ENCODE measurements at places on chromosomes 5 and 9. TPM values are rescaled to one million over a fixed set of nuclear protein-coding genes. Genes with fewer than 3 reads are reported as not detected.

- DNase-seq, result no peak
Measured at GRCh38 chr5:172769342-172769615, 1.7 kb downstream of the DUSP1 start.

DNA sequence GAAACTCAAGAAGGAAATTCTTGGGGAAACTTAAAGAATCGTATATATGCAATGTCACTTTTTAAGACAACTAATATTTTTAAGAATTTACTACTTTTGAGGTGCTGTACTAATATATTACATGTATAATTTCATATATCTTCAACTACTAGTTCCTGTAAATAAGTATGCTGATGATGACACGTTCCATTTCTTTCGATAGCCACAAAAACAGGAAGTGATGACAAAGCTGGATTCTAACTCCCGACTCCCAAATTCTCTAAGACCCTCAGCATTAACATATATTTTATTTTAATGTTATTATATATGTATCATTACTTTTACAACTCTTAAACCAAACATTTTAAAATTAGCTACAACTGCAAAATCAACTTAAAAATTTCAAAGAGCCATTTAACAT, 74.8 kb downstream of the STK32A start:
- no peak for DNase-seq

DNA sequence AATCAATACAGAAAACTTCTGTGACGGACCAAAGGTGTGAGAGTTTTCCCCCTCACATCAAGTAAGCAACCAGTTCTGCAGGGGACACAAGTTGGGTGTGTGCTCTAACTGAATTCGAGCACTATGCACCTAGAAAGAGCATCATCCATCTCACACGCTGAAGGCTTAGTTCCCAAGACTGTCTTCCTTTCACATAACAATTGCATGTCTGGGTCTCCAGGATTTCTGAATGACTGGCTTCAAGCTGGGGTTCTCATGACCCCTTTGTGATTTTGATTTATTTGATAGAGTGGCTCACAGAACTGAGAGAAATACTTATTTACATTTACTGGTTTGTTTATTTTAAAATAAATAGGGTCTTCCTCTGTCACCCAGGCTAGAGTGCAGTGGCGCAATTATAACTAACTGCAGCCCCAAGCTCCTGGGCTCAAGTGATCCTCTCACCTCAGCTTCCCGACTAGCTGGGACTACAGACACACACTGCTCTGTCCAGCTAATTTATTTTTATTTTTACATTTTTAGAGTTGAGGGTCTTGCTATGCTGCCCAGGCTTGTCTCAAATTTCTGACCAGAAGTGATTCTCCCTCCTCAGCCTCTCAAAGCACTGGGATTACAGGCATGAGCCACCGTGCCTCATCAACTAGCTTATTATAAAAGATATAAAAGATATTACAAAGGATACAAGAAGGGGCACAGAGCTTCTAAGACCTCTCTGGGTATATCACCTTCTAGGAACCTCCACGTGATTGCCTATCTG, 316.7 kb upstream of the CDH12 start:
- DNase-seq, result no peak

GRCh38 chr5:79983618-79984017, 7.4 kb downstream of the MTX3 start:
- no peak for DNase-seq

DNA sequence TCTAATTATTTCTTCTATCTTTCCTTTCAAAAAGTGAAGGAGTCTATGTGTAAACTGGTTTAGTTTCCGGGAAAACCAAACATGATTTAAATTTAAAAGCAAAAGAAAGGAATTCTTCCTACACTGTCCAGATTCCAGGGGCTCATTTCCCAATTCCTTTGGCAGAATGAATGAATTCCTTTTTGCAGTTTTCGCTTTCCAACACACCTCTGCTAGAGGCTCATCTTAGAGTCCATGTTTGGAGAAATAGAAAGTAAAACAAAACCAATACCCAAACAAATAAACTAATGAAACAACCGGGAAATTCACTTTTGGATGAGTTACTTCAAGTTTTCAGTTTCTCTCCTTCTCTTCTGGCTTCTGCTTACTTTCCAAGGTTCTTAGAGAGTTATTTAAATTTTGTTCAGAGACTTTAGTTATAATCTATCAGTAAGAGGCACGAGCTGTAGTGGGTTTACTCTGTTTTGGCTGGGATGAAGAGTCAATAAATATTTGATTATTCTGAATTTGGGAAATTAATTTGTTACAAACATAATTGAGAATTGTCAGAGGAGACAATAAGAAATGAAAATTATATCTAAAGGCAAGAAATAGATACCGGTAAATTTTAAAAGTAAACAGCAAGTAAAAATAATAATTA, 365.0 kb upstream of the CDH9 start:
- DNase-seq, result no peak

GRCh38 chr5:156043351-156043750, 283.6 kb upstream of the SGCD start:
- DNase-seq, result no peak

DNA sequence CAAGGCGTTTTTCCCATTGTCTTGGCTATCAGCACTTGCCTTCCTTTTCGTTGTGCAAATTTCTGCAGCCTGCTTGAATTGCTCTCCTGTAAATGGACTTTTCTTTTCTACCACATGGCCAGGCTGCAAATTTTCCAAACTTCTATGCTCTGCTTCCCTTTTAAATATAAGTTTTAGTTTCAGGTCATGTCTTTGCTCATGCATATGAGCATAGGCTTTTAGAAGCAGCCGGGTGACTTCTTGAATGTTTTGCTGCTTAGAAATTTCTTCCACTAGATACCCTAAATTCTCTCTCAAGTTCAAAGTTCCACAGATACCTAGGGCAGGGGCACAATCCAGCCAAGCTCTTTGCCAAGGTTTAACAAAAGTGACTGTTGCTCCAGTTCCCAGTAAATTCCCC, 22.4 kb upstream of the PTPDC1 start:
- no peak for DNase-seq

DNA sequence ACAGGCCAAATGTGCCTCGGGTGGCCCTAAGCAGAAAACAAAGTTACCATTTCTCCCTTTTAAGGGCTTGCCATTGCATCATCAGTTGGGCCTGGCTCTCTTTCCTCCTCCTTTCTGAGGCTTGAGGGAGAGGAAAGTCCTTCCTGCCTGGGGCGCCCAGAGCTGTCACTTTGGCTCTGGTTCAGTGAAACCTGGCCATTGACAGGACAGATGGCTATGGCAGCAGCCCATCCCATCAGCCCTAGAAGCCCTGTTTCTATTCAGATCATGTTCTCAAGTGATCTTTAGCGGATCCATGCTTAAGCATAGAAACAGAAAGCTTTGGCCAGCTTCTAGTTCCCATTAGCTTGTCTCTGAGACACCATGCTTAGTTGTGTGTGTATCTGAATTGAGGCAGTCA, 293.4 kb downstream of the YTHDC2 start:
- no peak for DNase-seq

GRCh38 chr9:116654059-116654355, 33.1 kb upstream of the TRIM32 start:
- no peak for DNase-seq

GRCh38 chr5:132692632-132692967, 18.8 kb downstream of the IL4 start:
- DNase-seq, result no peak

GRCh38 chr9:98445576-98445975, 190.1 kb upstream of the TBC1D2 start:
- DNase-seq, result no peak

DNA sequence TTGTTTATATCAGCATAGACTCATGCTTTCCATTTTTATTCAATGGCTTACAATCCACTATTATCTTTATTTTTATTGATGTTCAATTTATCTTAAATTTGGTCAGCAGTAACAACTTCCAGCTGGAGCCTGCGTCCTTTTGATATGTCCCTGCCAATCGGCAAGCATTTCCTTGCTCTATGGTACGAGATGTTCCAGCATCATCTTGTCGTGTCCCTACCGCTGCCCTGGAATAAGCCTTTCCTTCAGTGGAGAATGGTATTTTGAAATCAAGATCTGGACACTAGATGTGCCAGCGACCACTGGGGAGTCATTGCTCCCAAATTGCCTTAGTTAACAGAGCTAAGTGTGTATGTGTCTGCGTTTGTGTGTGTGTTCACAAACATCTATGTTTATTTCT, 151.6 kb upstream of the RGMB start:
- no peak for DNase-seq

GRCh38 chr5:62795926-62796325, 217.3 kb downstream of the LRRC70 start:
- no peak for DNase-seq

The SMIM32 gene
- total RNA-seq, result not detected

The SHC3 gene
- total RNA-seq, result not detected

The SETD9 gene
- total RNA-seq, result 1.6 TPM

The KIF4B gene
- not detected for total RNA-seq
